Ammon's horn (tissue), 1 donor: ENCODE measurements at places on chromosomes 11 and 22.

DNA sequence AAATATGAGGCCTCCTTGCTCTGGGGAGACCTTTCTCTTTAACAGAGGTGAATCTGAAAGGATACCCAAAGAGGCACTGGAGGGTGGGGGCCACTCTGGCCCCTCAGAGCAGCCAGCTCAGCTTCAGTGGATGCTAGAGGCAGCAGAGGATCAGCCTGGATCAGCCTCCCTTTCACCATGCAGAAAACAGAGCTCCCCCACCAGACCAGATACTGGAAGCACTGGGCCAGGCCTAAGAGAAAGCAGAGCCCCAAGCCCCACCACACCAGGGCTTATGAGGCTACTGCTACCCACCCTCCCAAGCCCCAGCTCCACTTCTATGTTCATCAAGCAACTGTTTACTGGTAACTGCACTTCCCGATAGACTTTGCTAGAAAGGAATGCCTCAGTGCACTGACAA, 4.0 kb upstream of the SLC43A3 start:
- no peak for DNase-seq

- DNase-seq: no peak
Measured at GRCh38 chr11:69943506-69943905, 124.3 kb upstream of the FGF3 start.

GRCh38 chr11:63821411-63821810, 8.2 kb downstream of the SPINDOC start:
- DNase-seq: no peak

GRCh38 chr11:83836883-83837654, 550.9 kb upstream of the CCDC90B start:
- peak; percentile 81 for DNase-seq

- DNase-seq: no peak
Measured at GRCh38 chr11:129223701-129224149, 31.6 kb upstream of the ARHGAP32 start.

GRCh38 chr11:19979519-19979845, 180.8 kb downstream of the DBX1 start:
- no peak for DNase-seq

DNA sequence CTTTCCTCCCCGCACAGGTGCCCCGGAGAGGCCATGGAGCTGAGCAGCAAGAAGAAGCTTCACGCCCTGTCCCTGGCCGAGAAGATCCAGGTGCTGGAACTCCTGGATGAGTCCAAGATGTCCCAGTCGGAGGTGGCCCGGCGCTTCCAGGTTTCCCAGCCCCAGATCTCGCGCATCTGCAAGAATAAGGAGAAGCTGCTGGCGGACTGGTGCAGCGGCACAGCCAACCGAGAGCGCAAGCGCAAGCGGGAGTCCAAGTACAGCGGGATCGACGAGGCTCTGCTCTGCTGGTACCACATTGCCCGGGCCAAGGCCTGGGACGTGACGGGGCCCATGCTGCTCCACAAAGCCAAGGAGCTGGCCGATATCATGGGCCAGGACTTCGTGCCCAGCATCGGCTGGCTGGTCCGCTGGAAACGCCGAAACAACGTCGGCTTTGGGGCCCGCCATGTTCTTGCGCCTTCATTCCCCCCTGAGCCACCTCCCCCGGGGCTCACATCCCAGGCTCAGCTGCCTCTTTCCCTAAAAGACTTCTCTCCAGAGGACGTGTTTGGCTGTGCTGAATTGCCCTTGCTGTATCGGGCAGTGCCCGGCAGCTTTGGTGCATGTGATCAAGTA, 1.3 kb downstream of the TIGD3 start:
- no peak for DNase-seq

DNA sequence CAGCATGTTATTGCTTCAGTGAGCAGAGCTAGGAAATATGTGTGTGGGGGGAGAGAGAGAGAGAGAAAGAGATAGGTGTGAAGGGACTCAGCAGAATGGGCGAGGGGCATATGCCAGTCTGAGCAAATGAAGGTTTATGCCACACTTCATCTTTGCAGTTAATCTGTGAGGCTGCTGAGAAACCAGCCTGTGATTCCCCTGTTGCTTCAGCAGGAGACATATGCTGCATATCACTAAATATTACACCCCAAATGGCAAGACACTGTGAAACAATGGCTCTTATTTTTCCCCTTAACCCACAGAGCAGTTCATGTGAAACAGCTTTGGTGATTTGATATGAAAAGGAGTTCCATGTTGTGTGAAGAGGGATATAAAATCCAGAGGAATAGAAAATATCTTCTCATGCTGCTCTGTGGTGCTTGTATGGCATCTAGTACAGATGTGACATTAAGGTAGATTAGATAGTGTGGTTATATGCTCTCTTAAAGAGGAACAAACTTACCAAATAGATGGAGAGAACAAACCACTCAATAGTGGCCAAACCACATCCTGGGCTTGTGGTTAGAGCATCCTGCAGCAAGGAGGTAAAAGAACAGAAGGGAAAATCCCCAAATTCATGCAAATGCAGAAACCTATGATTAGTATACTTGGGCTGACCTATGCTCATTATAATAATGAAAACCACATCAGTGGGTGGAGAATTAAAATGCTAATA, 864.2 kb downstream of the FAM181B start:
- DNase-seq: peak; percentile 50

DNA sequence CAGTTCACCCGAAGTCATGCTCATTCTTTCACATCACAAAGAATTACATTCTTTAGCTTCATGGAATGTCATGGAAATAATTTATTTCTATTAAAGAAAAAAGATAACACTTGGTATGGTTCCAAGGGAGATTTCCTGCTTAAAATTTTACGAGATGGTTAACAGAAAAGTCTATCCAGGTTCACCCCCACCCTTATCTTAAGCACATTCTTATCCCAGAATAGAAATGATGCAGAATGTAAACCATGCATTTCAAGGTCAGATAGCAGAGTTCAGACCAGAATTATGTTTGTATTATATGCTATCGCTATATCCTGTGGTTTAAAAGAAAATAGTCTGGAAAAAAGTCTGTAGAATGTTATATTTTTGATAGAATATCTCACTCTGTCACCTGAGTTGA, 58.7 kb downstream of the GAS2 start:
- no peak for DNase-seq

GRCh38 chr22:46402505-46402904, 67.0 kb downstream of the TRMU start:
- DNase-seq: no peak

DNA sequence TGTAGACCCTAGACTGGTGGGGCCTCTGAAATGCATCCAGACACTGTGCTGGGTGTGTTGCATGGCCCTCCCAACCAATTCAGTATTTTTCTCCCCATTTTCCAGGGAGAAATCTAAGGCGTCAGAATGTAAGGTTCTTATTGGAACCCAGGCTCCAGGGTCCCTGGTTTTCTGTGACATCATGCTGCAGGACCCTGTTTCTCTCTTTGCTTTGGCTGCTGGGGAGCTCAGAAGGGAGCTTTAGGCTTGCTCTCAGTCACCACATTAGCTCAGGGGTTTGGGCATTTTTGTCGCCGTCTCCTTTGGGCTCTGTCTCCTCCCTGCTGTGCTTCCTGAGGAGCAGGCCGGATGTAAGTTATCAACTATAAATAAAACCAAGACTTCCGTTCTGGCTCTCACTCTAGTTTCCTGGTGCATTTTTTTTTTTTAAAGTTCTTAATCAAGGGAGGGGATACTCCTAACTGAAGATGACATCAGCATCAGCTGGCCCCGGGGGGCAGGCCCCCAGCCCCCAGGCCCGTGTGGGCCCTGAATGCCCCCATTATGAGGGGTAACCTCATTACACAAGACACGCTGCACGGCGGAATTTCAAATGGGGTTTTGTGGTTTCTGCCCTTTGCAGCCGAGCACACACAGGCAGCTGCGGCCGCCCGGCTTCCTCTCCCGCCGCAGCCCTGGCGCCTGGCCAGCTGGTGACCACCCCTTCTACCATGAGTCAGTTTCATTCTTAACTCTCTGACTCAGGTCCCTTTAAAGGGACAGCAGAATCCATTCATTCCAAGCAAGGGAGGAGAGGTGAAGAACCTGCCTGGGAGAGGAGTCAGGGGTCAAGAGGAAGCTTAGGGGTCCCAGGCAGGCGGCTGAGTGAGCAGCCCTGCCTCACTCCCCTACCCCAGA, 3.2 kb downstream of the MYEOV start:
- peak; percentile 73 for DNase-seq

DNA sequence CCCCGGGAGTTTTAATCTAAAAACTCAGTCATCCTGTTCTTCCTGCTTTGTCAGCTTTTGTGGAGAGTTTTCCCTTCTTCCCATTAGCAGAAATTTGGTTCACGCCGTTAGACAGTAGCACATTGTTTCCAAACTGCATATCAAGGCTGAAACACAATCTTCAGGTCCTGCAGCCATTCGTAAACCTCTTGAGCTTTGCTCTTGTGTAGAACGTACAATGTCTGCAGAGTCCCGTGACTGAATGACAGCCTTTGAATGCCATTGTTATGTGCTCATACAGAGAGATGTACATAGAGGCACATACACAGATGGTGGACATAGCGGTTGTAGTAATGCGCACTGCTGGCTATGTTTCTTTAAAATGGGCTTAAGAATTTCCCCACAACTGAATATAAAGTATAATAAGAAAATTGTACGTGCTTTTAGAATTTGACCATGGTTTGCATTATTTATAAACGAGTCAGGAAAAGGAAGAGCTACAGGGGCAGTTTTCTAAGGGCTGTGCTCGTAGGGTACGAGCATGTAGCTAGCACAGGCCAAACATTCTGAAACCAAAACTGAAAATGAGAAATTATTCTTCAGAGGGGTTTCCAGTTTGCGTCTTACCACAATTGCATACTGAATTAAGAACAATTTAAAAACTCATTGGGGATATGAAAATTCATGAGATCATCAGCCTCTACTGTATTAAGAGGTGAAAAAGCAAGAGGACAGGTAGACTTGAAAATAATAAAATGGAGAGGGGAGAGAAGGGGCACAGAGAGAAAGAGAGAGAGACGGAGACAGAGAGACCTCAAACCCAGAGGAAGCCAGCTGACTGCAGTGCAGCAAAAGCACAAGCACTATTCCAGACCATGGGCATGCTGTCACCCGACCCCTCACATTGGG, 310.1 kb downstream of the CADM1 start:
- DNase-seq: no peak

DNA sequence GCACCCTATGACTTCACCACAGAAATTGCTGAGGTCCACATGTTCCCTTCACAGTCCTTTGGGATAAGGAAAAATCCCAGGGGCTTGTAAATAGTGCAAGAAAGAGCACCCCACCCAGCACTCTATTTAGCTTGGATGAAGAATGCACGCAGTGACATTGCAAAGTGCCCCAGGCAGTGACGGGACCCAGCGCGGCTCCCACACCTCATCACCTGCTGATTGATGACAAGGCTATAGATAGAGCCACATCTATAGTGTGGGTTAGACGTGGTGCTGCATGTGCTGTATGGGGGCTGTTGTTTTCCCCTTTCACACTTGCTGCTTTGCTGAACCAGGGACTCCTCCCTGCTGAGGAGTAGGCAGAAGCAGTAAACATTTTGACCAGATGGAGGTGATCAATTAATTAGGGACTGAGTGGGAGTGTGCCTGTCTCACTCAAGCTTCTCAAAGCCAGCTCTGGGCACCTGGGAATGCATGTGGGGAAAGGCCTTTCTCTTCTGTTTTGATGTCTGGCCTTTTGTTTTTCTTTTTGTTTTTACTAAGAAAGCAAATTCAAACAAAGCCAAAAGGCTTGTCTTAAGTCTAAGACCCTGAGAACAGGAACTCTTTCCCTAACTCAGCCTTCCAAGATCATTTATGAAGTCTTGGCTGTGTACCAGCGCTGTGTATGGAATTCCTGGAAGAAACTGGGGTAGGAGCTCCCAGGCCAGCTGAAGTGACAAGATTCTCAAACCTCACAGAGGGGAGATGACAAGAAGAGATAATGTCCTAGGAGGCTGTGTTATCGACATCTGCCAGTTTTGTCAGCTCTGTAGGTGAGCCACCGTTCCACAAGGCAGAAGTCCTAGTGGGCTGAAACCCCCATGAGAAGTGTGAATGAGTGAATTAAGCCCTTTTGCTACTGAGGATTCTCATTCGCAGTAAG, 219.7 kb downstream of the BARX2 start:
- DNase-seq: no peak

- DNase-seq: no peak
Measured at GRCh38 chr11:68688881-68689280, 4.5 kb downstream of the GAL start.

GRCh38 chr22:24810043-24810749, 4.2 kb downstream of the SGSM1 start:
- peak; percentile 89 for DNase-seq

GRCh38 chr11:93278976-93279375, 51.6 kb upstream of the DEUP1 start:
- DNase-seq: no peak

DNA sequence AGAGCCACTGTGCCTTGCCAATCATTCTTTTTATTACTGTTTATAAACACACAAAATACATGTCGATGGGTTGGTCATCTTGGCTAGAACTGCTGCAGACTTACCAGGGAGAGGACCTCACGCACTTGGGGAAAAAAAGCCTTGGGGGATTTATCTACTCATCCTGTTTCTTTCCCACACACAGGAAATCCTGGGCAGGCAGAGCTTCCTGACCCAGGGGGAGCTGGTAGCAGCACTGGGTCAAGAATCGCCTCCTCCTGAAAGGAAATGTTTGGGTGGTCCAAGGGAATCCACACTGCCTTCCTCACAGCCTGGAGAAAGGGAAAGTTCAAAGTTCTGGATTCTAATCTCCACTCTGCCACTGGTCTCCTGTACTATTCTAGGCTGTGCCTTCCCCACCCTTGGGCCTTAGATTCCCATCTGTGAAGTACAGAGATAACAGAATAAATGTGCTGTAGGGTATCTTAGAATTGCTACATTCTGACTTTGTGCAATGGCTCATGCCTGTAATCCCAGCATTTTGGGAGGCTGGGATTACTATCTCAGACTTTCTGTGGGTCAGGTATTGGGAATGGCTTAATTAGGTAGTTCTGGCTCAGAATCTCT, 31.2 kb upstream of the SMTN start:
- DNase-seq: no peak

DNA sequence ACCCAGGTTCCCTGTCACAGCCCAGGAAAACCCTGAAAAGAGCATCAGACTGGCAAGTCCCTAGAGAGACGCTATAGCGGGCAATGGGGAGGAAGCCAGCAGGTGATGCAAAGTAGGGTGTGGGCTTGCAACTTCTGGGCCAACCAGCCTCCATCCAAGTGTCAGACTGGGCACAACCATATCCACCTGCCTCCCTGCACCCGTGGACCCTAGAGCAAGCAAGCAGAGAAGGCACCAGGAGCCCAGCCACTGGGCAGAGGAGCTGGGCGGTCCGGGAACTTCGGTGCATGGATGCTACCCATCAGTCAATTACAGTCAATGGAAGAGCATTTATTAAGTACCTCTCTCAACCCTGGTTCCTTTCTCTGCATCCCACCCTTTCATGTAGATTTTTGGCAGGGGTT, 2.8 kb downstream of the NECTIN1 start:
- no peak for DNase-seq

- no peak for DNase-seq
Measured at GRCh38 chr22:46062971-46063631, 86.1 kb upstream of the WNT7B start.

- no peak for DNase-seq
Measured at GRCh38 chr11:134231958-134232659, 7.6 kb downstream of the VPS26B start.

- DNase-seq: no peak
Measured at GRCh38 chr11:133656082-133656635, 123.9 kb upstream of the OPCML start.
